Activated T-helper 1 cell treated with Interleukin-2 at 50 U/mL for 16 hours (primary cell): ENCODE measurements at places on chromosomes 16 and 17.
A peak's percentile ranks its signal among the peaks of the same experiment; 100 is the strongest.

DNA sequence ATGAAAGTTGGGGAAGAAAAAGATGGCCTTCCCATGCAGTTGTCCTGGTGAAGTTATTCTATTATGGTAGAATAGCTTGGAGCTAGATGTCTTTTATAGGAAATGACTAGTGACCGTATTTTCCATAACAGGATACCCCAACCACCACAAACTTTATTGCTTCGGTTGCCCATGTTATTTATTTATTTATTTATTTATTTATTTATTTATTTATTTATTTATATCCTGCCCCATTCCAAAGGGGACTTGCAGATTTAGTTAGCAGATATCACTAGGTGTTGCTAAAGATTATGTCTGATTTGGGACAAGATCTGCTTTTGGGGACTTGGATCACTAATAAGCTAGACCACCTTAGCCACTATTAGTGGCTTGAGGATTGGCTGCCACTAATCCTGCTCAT is 68.3 kb downstream of the ARHGAP44 start:
- DNase-seq: no peak

DNA sequence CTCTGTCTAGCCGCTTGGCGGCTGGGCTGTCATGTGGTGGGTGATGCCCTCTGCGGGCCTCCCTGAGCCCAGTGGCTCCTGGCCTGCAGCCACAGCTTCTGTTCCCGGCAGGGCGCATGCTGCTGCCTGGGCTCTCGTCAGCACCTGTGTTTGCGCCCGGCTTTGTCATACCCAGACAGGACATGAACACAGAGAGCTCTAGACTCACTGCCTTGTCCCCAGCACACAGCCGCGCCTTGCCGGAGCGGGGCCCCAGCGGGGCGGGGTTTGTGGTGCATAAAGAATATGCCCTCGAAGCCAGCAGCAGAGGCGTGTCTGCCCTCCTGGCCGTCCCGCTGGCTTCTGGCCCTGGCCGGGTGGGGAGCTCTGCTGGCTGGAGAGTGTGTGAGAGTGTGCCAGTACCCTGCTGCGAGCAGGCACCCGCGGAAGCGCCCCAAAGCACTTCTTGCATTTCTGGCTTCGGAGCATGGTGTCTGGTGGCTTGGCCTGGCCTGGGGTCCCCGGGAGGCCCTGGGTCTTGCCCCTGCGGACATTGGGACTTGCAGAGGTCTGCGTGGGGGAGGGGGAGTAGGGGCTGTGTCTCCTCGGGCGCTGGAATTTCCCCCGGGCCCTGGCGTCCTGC is 14.4 kb downstream of the ASPSCR1 start:
- DNase-seq: no peak

- DNase-seq: no peak
Observed at GRCh38 chr16:89458967-89459366, 31.4 kb downstream of the ANKRD11 start.

- no peak for DNase-seq
Observed at GRCh38 chr17:77811521-77811920, 147.0 kb upstream of the TNRC6C start.

DNA sequence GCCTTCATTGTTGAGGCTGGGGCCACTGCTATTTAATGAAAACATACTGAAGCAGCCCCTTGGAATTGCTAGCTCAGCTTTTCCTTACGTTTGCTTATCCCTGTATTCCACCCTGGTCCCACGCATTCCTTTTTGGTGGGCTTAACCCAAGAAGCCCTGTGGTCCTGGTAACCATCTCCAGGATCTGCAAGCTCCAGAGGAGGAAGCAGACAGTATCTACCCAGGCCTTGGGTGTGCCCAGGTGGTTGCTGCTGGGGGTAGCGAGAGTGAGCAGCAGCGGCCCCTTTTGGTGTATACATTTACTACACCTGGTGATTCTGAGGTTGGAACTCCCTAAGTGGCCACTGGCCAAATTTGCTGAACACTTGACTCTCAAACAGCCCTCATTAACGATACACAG is 97.7 kb downstream of the CBLN1 start:
- no peak for DNase-seq

DNA sequence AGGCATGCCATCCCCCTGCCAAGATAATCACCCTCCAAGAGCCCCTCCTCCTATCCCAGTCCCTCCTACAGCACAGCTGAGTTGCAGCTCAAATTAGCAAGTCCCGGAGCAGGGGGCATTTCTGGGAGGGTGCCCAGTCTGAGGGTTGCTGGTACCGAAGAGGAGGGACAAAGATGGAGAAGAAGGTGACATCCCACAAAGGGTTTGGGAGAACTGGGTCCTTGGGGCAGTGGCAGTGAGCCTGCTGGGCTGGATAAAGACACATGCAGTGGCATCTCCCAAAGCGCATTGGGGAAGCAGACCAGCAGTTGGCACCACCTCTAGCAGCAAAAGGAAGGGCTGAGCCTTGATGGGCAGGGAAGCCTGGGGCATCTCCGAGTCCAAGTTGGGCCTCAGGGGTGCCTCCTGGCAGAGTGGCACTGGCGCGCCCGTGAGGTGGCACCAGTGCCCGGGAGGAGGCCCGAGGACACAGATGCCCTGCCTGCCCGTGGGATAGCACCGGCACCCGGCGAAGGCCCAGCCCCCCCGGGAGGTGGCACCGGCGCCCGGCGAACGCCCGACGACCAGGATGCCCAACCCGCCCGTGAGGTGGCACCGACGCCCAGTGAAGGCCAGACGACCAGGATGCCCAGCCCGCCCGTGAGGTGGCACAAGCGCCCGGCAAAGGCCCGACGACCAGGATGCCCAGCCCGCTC is 622 bp downstream of the TOM1L2 start:
- DNase-seq: peak; percentile 17

DNA sequence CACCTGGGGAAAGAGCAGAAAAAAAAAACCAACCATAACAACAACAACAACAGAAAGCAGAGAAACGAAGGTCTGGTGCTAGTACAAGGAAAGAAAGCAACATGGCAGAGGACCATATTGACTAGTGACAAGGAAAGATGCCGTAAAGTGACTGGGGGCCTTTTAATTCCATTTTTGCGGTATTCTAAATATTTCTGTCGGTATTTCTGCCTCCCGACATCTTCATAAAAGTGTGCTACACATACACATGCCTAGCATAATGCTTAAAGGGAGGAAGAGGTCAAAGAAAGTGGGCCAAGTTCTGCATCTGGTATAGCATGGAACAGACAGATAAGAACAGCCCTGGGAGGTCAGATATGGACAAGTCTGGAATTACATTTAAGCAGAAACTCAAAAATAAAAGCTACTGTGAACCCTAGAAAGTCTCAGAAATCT is 19.5 kb upstream of the RNF43 start:
- DNase-seq: no peak

GRCh38 chr17:74892013-74892841 is 1.2 kb downstream of the FADS6 start:
- DNase-seq: no peak

GRCh38 chr17:334974-335481 is 17.6 kb downstream of the RPH3AL start:
- DNase-seq: no peak

GRCh38 chr17:80727409-80727755 is 182.7 kb downstream of the RPTOR start:
- no peak for DNase-seq

DNA sequence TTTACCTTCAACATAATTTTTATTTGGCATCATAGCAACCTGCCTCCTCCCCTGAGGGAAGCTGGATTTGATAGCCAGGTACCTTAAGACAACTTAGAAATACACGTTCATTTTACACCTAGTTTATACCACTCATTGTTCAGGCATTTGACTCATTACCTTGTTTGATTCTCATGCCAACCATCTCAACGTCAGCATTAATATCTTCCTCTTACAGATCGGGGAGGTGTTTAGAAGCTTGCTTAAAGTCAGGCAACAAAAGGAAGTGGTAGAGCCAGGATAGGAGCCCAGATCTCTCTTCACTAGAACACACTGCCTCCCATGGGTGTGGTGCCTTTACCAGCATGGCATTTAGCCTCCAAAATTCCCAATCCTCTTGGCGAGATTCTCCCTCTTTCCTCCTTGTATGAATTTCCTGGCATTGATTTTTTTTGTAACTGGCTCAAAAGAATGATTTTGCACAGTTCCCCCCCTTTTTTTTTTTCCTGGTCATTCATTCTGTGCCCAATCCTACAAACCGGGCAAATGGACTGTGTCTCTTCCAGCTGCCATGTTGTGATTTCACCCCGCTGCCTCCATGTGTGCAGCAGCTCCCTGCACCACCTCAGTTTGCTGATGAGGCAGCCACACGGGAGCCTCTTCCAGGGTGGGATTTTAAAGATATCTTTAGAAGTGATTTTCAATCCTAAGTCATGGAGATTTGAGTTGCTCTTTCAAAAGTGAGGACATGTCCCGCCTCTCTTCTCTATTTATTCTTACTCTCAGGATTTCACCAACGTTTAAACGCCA is 383.6 kb downstream of the UTP18 start:
- DNase-seq: no peak

- no peak for DNase-seq
Observed at GRCh38 chr16:64094181-64094965, 1027.5 kb downstream of the CDH11 start.

DNA sequence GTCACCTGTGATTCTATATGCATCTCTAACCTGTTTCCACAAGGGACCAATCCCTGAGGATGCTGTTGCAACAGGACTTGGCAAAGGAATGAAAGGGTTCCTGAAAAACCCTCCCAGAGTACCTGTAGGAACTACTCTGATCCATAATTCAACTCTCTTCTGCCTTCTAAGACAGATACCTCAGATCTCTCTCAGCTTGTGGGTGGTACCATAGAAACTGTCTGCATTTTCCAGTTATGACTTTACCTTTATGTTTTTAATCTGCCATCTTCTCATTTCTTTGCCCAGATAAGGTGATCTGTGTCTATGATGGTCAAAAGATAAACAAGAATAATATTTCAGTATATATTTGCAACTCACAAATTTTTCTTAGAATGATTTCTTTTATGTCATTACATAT is 65.1 kb downstream of the TMC6 start:
- DNase-seq: no peak

DNA sequence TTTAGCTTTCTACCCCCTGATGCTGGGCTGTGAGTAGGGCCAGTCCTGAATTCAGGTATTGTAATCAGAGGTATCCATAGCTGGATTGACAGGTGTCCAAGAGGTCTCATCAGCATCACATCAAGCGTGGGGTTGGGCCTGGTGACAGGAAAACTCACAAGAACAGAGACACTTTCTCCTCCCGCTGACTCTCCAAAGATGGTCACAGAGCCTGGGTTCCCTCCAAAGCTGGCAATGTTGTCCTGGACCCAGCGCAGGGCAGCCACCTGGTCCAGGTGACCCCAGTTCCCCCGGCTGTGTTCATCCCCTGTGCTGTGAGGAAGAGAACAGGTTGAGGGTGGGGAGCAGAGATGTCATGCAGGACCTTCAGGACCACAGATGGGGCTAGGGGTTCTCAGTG is 11.7 kb downstream of the CES1 start:
- no peak for DNase-seq

DNA sequence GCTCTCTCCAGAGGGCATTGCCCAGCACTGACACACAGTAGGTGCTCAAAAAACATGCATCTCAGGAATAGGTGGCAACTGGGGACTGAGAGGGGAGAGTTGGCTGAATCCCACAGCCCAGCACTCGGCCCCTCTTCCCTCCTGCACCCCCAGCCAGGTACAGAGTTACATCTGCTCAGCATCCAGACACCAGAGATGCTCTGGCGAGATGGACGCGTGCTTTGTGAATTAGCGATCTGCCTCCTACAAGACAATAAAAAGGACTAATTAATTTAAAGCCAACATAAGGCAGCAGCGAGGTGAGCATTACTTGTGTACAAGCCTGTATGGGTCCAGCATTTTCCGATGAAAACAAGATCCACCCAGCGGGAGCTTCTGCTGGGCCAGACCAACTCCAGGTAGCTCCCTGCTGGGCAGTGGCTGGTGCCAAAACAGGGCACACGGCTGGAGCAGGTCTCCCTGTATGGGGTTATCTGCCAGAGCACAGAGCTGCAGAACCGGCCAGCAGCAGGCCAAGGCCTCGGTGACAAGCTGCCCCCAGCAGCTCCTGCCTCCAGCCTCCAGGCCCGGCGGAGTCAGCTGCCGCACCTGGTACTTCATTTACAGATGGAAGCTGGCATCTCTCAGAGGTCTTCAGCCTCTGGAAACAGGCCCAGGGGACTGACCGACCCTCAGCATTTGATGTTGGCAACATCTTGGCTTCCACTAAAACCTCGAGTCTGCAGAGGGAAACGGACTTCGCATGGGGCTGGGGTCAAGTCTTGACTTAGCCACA is 219.7 kb upstream of the SDK2 start:
- no peak for DNase-seq

- no peak for DNase-seq
Observed at GRCh38 chr16:54892981-54893380, 37.7 kb upstream of the IRX5 start.

DNA sequence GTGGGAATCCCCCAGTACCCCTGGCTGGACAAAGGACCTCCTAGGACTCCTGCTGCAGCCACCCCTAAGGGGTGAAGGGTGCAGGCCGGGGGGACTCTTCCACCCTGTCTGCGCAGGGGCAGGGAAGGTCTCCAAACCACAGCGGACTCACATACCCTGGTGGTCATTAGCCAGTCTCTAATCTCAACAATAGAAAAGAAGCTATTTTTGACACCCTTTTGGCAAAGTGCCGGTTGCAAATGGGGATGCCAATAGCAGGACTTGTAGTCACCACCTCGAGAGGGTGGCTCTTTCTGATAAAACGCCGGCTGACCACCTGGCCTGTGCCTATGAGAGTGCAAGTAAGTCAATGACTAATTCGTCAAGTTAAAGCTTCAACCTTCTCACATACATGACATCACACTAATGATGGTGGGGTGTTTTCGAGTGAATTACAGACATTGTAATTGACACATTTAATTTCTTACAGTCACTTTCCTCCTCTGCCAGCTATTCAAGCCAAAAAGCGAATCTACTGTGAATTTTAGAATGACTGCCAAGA is 23.1 kb upstream of the DNAH17 start:
- no peak for DNase-seq

GRCh38 chr17:61904094-61904710 is 23.6 kb downstream of the INTS2 start:
- DNase-seq: no peak

DNA sequence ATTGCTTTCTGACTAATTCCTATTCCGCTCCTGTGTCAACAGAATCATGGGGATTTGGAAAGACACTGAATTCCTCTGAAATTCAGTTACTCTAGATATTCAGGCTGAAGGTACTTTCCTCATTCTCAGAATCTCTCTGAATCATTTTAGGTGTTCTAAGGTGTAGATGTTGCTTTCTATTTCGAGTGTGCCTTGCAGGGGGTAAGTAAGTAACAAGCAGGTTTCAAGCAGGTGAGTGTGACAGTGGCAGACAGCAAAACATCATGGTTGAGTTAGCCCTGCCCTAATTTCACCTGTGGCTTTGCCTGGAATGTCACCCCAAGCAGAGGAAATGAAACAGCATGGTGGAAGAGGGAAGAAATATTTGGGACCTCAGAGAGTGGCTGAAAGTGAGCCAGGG is 75.1 kb downstream of the SHISA9 start:
- no peak for DNase-seq
